CD14-positive monocyte (primary cell): ENCODE measurements at places on chromosomes 16 and 17.

GRCh38 chr17:74882517-74883240 is 9.9 kb upstream of the FDXR start:
- DNase-seq: no peak
- peaks cover 27% of the 10 kb centered on the region for H3K4me1 ChIP-seq
- no peak overlapping the region for H3K4me3 ChIP-seq
- no peaks in the 10 kb centered on the region for H3K27me3 ChIP-seq

DNA sequence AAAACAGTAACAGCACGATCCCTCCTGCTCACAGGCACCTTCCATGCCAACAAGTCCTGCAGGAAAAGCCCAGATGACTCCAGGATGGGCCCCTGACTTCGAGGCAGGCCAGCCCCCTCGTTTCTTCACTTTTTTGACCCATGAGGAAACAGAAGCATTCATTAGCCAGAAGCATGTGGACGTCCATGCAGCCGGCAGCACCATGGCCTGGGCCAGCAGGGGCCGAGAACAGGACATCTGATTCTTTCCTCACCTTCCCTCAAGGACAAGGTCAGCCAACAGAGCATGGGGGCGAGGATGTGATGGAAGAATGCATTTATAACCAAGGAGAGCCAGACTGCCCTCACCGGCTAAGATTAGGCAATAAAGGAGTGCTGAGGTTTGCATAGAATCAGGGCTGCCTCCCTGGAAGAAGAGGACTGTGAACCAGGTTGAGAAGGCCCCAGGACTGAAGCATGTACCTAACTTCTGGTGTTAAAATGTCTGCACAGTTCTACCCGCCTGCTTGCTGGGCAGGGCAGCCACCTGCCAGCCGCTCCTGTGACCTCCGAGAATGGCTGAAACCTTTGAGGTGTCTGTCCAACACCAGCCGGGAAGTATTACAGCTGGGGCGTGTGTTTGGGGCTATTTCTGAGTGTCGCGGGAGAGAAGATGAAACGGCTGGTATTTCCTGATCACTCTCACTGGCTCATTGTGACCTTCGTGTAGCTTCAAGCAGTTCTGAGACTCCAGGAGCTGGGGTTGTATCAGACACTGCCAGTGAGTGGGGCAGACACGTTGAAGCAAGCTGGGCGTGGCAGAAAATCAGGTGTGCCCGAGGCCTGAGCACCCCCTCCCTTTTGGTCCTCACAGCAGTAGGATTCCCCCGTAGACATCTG is 94.0 kb upstream of the TNRC6C start:
- H3K27ac ChIP-seq: no peak overlapping the region
- peaks cover 13% of the 10 kb centered on the region for H3K27me3 ChIP-seq
- H3K36me3 ChIP-seq: no peaks in the 10 kb centered on the region
- H3K4me3 ChIP-seq: no peak overlapping the region

GRCh38 chr16:21233521-21234150 is at the start of gene ANKS4B:
ANKS4B (plus strand) TSS chr16:21233699; CDS start chr16:21233738, 39 bp downstream.
- H3K4me1 ChIP-seq: no peaks in the 10 kb centered on the region
- H3K27me3 ChIP-seq: peaks cover 6% of the 10 kb centered on the region
- DNase-seq: no peak
- no peaks in the 10 kb centered on the region for H3K36me3 ChIP-seq
- H3K27ac ChIP-seq: no peak within 1 kb of the TSS

DNA sequence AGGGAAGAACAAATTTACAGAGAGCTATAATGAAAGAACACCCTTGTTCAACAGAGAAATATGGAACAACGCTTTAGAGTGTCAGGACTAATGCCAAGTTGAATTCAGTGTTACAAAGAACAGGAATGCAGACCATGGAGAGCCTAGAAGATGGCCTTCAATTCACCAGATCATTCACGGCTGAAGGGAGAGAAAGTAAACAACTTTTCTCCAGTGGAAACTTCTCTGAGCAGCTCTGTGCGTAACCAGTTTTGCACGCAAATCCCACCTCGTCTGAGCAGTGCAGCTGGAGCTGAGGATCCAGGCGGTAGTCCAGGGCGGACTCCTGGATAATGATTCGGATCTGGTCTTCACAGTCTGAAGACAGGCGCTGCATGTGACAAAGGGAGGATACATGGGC is 40.5 kb upstream of the CLEC18B start:
- no peak for DNase-seq
- peaks cover 100% of the 10 kb centered on the region for H3K36me3 ChIP-seq
- no peaks in the 10 kb centered on the region for H3K27me3 ChIP-seq

- no peaks in the 10 kb centered on the region for H3K4me1 ChIP-seq
- H3K36me3 ChIP-seq: no peaks in the 10 kb centered on the region
- no peaks in the 10 kb centered on the region for H3K27me3 ChIP-seq
- no peak overlapping the region for H3K27ac ChIP-seq
Observed at GRCh38 chr16:52799149-52799548, 252.2 kb upstream of the TOX3 start.

DNA sequence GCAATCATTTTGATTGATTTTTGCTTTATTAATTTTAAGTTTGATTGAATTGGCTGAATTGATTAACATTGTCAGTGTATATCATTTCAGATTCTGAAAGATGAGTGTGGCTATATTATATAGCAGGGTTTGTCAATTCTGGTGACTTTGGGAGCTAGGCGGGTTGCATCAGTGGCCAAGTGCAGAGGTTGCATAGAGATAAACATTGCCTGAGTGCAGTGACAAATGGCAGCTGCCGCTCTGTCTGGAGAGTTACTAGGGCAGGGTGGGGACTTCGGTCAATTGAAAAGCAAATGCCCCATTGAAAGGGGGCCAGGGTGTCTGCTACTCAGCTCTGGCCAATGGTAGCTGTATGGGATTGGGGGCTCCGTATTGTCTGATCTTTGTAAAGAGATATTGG is 12.7 kb downstream of the SYT17 start:
- H3K27me3 ChIP-seq: no peaks in the 10 kb centered on the region
- no peak overlapping the region for H3K4me3 ChIP-seq
- no peaks in the 10 kb centered on the region for H3K36me3 ChIP-seq

DNA sequence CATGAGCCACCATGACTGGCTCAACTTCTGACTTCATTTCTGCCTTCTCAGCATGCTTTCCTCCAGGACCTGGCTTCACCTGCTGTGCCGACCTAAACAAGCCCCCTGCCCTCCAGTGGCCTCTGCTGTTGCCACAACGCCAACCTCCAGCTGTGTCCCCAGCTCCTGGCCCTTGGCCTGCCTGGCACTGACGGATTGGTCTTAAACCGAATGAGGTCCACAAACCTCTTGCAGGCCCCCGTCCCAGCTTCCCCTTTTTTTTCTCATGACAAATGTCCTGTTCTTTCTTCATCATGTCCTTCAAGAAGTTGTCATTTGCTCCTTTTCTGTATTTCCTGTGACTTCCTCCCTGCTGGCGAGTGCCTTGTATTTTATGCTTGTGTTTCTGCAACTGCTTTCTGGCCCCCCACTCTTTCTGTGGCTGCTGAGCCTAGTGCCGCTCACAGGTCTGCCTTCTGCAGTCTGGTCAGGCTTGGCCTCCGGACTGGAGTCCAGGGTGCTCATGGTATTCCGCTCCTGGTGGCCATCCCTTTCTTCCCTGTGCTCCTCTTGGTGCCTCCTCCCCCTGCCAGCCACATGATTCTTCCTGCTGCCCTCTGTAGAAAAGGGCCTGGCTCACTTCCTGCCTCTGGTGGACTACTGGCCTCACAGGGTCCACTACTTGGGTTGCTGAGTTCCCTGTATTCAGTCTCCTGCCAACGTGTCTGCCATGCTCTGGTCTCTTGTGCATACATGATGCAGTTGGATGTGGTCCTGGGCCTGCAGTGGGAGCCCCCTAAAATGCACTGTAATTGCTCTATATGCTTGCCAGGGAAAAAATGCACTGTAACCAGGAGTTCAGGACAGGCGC is 2.9 kb downstream of the ATP6V0C start:
- peaks cover 74% of the 10 kb centered on the region for H3K4me1 ChIP-seq
- H3K27ac ChIP-seq: peak overlapping the region; percentile 96
- H3K36me3 ChIP-seq: peaks cover 8% of the 10 kb centered on the region
- H3K4me3 ChIP-seq: peak overlapping the region; percentile 92

- DNase-seq: no peak
- H3K4me3 ChIP-seq: no peak overlapping the region
- no peaks in the 10 kb centered on the region for H3K4me1 ChIP-seq
- H3K27me3 ChIP-seq: no peaks in the 10 kb centered on the region
Observed at GRCh38 chr17:63309021-63309420, 137.1 kb downstream of the CYB561 start.

DNA sequence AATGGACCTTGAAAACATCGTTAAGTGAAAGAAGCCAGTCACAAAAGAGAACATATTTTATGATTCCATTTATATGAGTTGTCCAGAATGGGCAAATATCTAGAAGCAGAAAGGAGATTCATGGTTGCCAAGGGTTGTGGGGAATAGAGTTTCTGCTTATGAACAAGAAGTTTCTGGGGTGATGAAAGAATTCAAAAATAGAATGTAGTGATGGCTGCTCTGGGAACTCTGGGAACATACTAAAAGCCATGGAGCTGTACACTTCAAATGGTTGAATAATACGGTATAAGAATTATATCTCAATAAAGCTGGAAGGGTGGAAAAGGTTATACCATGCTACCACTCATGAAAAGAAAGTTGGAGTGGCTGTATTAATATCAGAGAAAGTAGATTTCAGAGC is 18.5 kb downstream of the AKTIP start:
- DNase-seq: no peak
- H3K4me1 ChIP-seq: peaks cover 19% of the 10 kb centered on the region
- peaks cover 89% of the 10 kb centered on the region for H3K36me3 ChIP-seq
- H3K27me3 ChIP-seq: no peaks in the 10 kb centered on the region

DNA sequence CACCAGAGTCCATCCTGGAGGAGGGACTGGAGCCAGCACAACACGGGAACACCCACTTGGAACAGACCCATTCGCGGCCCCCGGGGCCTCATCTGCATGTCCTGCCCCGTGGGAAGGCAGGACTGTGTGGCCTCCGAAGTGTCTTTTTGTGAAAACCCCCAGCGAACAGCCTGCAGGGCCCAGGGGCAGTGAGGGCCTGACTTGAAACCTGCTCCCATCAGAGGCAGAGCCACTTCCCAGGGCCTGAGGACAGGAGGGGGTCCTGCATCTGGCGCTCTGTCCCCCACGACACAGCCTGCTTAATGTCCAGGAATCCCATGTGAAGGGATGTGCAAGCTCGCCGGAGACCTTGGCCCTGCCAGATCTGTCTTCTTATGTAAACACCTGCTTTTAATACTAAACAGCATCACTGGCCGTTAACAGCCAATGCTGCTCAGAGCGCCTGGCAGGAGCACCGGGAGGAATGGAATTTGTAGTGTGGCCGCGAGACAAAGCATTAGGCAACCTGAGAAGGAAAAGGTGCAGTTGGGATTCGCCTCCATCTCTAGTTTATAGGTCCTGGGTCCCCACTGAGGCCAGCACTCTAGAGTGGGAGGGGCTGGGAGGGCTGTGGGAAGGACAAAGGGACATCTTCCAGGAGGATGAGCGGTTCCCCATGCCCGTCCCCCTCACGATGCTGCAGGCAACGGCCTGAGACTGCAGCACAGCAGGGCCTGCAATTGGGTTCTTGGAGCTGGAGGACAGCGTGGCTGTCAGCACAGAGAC is 9.6 kb upstream of the EVPL start:
- H3K36me3 ChIP-seq: peaks cover 35% of the 10 kb centered on the region
- no peak for DNase-seq
- H3K4me1 ChIP-seq: no peaks in the 10 kb centered on the region

DNA sequence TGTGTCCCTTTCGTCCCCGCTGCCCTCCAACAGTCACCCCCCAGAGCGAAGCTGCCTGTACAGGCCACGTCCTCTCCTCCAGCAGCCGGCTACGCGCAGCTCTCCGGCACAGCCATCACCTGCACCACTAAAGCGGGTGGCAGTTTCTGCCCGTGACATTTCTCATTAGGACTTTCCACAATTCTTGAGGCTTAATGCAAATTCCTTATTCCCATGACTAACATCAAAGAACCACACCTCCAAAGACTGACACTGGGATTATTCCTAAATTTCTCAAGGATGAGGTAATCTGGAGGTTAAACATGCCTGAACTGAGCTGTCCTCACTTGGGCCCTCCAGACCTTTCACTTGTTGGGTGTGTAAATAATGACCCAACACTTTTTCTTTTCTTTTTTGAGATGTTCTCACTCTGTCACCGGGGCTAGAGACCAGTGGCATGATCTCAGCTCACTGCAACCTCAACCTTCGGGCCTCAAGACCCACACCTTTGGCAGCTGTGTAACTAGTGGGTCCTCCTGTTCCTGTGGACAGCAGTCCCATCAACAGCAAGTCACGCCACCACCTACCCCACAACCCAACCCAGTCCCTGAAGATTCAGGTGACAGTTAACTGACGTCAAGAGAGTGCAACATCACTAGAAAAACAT is 11.7 kb downstream of the ANKRD11 start:
- H3K27me3 ChIP-seq: no peaks in the 10 kb centered on the region
- H3K4me1 ChIP-seq: peaks cover 56% of the 10 kb centered on the region
- H3K27ac ChIP-seq: no peak overlapping the region
- H3K4me3 ChIP-seq: no peak overlapping the region
